Activated CD4-positive, alpha-beta T cell treated with anti-CD3 and anti-CD28 coated beads for 4 hours (primary cell): ENCODE measurements at places on chromosomes 4 and X.

- no peak for DNase-seq
Observed at GRCh38 chrX:12804655-12805054, 13.4 kb downstream of the PRPS2 start.

GRCh38 chrX:21885568-21885967 lies 29.8 kb downstream of the YY2 start:
- no peak for DNase-seq

- no peak for DNase-seq
Observed at GRCh38 chr4:6095897-6096296, 77.7 kb upstream of the C4orf50 start.

DNA sequence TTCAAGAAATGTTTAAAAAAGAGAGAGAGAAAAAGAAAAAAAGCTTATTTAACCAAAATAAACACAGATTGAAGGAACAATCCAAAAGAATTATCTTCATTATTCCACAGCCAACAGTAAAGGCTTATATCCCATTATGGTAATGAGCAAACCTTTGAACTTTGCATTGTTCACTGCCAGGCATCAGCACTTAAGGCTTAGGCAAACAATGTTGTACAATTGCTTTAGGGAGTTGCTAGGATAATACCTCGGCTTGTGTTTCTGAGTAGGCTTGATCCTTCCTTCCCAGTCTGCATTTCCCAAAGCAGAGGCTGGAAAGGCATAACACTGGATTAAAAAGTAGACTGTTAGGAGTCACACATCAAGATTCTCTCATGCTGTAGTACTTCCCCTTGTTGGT lies 352.7 kb upstream of the IGFBP7 start:
- no peak for DNase-seq

GRCh38 chr4:86054286-86055032 lies 305.4 kb downstream of the MAPK10 start:
- no peak for DNase-seq
